Fibroblast of lung (primary cell): ENCODE measurements at places on chromosomes 2 and 18. TPM values are rescaled to one million over a fixed set of nuclear protein-coding genes. Genes with fewer than 3 reads are reported as not detected.
A peak's percentile ranks its signal among the peaks of the same experiment; 100 is the strongest.

DNA sequence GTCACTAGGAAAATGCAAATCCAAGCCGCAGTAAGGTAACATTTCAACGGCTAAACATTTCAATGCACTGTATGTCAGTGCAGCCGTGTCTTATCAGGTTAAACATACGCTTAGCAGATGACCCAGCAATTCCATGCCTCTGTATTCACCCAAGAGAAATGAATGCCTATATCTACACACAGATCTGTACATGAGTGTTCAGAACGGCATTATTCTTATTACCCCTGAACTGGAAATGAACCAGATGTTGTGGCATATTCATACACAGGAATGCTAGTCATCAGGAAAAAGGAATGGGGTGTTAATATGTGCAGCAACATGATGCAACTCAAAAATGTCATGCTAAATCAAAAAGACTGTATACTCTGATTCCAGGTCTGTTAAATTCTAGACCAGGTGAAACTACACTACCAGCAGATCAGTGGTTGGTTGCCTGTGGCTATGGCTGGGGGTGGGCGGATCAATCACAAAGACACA lies 80.4 kb upstream of the RPL31 start:
- DNase-seq, result peak; percentile 76

DNA sequence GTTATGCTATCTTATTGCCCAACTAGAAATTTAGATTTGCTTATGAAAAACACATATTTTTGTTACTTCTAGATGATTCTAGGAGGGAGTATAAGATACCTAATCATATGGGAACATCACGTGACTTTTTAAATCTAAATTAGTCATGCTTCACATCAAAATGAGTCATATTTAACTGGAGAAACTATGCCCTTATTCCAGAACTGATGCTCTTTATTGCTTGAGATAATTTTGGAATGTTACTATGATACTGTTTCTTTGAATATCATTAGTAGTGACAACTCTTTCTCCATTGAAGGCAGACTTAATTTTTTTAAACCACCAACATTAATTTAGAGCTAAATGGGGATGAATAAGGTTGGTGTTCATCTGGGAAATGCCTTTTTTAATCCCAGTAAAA lies 19.9 kb upstream of the ELAC1 start:
- DNase-seq, result peak; percentile 42

DNA sequence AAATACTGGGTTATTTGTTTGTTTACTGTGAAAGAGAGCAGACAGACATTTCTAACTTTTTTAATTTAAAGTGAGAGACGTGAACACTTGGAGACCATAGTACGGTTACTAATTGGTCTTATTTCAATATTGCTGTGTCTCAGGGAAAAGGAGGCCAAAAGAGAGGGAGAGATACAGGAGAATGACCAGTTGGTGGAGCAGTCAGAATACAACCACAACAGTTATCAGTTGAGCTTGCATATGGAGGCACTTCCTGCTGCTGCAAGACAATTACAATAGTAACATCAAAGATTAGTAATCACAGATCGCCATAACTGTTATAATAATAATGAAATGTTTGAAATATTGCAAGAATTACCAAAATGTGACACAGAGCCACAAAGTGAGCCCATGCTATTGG lies 58.2 kb downstream of the TWSG1 start:
- no peak for DNase-seq

- DNase-seq, result peak; percentile 16
These were observed 296.6 kb downstream of the NAPG start for GRCh38 chr18:10822456-10822855.

DNA sequence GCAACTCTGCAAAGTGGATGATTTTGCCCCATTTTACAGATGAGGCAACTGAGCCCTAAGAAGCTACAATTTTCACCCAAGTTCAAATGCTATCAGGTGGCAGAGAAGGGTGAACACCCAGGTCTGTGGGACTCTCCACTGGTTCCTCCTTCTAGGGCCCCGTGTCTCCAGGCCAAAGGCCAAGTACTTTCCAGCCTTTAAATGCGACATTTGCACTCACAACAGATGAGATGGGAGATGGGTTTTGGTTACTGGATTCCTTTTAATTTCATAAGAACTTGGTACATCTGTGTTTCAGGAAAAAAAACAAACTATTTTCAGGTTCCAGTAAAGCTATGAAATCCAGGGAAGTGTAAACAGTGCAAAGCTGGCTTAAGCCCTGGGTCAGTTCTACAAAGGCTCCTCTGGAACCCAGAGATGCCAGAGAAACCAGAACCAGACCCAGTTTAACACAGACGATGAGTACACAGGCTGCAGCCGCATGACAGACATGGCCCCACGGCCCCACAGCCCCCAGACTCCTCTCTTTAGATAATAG lies 361.7 kb downstream of the ANAPC1 start:
- DNase-seq, result peak; percentile 84

GRCh38 chr2:126946318-126947102 lies 47.8 kb downstream of the TEX51 start:
- no peak for DNase-seq

DNA sequence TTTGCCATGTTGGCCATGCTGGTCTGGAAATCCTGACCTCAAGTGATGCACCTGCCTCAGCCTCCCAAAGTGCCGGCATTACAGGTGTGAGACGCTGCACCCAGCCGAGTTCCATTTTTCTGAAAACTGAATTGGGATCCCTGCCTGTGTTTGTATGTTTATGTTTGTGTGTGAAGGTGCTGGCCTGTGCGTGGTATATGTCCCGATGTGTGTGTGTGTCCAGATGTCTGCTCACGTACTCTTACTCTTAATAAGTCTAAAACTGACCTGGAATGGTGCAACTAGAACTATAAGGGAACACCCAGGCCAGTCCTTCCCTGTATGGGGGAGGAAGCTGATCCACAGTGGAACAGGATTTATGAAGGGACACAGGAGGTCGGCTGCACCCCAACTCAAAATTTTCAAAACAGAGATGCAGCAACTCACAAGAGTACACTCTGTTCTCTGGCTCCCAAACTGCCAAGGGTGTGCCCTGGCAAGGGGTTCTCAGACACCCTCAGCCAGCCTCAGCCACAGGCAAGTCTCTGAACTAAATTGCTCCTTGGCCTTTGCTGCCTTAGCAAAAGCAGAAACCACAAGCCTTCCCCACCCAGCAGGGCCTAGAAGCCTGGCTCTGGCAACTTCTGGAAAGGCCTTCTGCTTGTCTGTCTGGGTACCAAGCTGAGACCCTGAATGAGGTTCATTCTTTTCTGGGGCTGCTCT lies 36.5 kb downstream of the RHOB start:
- DNase-seq, result peak; percentile 86

- DNase-seq, result peak; percentile 47
These were observed 86.3 kb upstream of the FSHR start for GRCh38 chr2:49240608-49241007.

GRCh38 chr2:202056611-202057010 lies 16.4 kb upstream of the KIAA2012 start:
- DNase-seq, result peak; percentile 47

GRCh38 chr2:48915227-48915626 lies 159.7 kb upstream of the LHCGR start:
- DNase-seq, result no peak

GRCh38 chr2:133266926-133267590 lies 301.2 kb downstream of the NCKAP5 start:
- no peak for DNase-seq

DNA sequence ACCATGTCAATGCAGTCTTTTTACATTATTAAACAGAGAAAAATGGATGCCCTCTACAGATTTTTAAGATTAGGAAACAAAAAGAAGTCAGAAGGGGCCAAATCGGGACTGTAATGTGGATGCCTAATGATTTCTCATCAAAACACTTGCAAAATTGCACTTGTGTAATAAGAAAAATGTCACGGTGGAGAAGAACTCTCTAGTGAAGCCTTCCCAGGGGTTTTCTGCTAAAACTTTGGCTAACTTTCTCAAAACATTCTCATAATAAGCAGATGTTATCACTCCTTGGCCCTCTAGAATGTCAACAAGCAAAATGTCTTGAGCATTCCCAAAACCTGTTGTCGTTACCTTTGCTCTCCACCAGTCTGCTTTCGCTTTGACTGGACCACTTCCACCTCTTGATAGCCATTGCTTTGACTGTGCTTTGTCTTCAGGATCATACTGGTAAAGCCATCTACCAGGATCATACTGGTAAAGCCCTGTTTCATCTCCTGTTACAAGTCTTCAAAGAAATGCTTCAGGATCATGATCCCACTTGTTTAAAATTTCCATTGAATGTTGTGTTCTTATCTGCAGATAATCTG lies 226.8 kb downstream of the TNS1 start:
- DNase-seq, result no peak

GRCh38 chr2:126700677-126701076 lies 44.7 kb downstream of the GYPC start:
- peak; percentile 26 for DNase-seq

GRCh38 chr2:99725820-99726219 lies 236.0 kb upstream of the REV1 start:
- peak; percentile 40 for DNase-seq

DNA sequence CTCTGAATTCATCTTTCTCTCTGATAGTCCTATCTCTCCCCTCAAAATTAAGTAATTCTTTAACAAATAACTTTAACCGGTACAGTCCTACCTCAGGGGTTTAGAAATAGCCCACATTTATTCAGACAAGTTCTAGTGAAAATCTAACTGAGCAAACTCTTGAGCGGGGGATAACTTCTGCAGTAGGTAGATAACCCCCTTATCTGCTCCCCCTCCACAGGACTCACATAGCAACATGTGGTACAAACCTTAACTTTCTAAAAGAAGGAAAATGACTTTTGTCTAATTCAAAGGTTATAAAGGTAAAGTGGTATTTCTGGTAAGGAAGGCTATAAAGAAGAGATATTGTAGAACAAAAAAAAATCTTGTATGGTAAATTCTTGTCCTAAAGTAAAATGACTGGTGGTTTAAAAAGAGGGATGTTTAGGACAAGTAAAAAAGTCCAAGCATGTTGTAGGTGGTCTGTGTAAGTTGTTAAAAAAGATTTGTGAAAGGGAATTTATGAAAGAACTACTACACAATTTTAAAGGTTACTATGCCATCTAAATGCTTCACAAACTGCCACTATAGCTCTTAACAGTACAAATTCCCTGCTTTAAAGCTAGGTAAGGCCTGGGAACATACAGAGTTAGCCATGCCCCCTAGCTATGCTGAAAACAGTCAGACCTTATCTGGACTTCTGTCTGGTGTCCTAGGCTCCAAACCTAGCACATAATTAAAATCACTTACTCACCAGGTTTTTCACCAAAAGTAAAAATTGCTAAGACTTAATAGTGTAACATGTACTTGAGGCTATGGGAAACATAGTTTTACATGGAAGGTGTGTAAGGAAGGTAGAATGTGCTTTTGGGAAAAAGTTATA lies 8.1 kb upstream of the RPIA start:
- DNase-seq, result no peak

DNA sequence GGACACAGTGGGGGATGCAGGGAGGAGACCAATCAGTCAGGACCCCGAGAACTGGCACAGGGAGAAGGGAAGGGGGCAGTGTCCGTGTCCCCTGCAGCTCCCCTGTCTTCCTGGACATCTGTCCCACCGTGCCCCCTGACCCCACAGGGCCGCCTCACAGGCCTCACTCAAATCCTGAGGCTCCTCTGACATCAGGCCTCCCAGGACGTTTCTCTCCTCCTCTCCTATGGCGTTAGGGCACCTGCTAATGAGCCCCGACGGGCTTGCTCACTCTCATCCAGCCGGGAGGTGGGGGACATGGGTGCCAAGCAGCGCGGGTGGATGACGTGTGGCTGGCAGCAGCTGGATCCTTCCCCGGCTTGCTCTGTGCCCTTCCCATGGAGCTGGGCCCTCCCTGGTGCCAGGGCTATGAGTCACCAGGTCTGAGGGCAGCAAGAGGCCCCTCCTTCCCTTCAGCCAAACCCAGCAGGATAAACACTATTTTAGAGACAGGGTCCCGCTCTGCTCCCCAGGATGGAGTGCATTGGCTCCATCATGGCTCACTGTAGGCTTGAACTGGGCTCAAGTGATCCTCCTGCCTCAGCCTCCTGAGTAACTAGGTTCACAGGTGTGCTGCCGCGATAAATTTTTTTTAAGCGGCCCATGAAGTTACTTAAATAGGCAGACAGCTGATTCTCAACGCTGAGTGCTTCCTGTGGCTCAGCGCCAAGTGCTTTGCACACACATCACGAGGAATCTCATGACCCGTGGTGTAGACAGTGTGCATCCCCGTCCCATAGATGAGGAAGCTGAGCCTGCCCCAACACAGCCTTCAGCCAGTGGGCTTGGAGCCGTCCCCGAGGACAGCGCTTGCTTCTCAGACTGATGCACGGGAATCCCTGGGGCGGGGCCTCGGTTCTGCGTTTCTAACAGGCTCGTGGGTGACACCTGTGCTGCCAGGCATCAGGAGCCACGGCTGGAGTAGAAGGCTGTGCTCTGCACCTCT lies 64.5 kb upstream of the HDAC4 start:
- peak; percentile 13 for DNase-seq

DNA sequence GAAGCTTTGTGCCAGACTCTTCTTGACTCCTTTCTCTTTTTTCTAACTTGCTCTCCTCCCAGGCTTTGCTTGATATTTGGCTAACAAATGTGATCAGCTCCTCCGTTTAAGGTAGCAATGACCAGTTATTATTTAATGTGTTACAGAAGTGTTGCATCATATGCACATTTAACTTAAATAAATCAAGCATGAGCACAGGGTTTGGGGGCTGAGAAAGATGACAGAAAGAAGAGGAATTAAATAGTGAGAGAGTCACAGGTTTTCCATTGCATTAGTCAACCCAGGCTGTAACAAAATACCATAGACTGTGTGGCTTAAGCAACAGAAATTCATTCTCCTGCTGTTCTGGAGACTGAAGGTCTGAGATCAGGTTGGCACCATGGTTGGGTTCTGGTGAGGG lies 343.8 kb downstream of the RPRM start:
- no peak for DNase-seq

DNA sequence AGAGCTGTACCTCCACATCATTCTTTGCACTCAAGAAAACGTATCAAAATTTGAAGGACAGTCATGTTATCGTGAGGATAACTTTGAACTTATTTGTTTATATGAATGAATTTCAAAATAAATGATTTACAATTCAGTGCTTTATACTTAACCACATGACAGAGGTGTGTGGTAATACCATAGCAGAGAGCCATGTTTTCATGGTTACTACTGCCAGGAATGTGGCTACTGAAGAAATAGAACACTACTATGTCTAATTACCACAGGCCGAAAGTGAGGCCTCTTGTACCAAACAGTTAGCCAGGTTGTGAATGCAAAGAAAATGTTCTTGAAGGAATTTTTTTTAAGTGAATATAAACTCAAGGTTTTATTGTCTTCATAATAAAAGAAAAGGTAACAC lies 49.2 kb downstream of the AAK1 start:
- DNase-seq, result peak; percentile 61

BCL2 gene
- 3.6 and 9.0 TPM in 2 replicates for total RNA-seq

ABCB11 gene
- total RNA-seq, result not detected in 2 replicates

FAM110C gene
- 0.26 TPM in 1 of 2 replicates, not detected in the other for total RNA-seq

PAX3 gene
- not detected in 2 replicates for total RNA-seq

NRP2 gene
- total RNA-seq, result 22.9 and 28.7 TPM in 2 replicates

MAB21L4 gene
- total RNA-seq, result not detected in 2 replicates

SATB2 gene
- total RNA-seq, result 13.9 and 28.1 TPM in 2 replicates

SLC16A14 gene
- total RNA-seq, result 1.5 and 5.6 TPM in 2 replicates

CETN1 gene
- not detected in 2 replicates for total RNA-seq

HS6ST1 gene
- total RNA-seq, result 26.7 and 59.9 TPM in 2 replicates

FNDC4 gene
- 12.8 and 18.3 TPM in 2 replicates for total RNA-seq

GALNT3 gene
- 0.26 and 0.66 TPM in 2 replicates for total RNA-seq
